ENCODE measurements at places on chromosomes 11 and 22.

DNA sequence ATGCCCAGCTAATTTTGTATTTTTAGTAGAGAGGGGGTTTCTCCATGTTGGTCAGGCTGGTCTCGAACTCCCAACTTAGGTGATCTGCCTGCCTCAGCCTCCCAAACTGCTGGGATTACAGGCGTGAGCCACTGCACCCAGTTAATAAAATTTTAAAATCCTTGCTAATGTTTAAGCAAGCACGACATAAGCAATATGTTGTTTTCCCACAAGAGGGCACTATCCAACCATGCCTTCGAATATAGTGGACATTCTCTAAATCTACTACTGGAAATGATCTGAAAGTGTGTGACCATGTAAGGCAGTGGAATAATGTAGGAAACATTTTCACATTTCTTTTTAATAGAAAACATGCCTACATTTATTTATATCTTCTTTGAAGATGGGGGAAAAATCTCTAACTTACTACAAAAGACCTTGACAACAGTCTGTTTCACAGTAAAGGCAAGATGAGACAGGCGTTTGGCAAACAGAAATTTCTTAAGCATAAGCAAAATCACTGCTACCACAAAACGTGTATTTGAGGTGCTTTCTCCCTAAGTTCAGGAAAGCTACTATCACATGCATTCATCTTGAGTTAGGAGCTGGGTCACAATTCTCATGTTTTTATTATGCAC, 38.2 kb downstream of the PITPNB start:
- DNase-seq: no peak

DNA sequence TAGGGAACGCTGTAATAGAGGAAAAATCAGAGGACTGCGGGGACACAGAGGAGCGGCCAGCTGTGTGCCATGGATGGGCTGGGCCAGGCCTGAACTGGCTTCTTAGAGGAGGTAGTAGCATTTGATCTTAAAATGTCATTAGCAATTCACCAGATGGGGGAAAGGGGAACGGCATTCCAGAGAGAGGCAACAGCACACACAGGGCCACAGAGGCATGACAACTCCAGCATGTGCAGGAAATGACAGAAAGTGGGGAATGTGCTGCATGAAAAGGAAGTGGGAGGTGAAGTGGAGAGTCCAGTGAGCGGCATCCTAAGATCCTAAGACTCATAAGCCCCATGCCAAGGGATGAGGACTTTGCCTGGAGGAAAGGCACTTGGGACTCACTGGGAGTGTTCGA, 69.0 kb downstream of the UBASH3B start:
- no peak for DNase-seq

GRCh38 chr11:88188932-88189253, 13.7 kb upstream of the RAB38 start:
- DNase-seq: no peak

DNA sequence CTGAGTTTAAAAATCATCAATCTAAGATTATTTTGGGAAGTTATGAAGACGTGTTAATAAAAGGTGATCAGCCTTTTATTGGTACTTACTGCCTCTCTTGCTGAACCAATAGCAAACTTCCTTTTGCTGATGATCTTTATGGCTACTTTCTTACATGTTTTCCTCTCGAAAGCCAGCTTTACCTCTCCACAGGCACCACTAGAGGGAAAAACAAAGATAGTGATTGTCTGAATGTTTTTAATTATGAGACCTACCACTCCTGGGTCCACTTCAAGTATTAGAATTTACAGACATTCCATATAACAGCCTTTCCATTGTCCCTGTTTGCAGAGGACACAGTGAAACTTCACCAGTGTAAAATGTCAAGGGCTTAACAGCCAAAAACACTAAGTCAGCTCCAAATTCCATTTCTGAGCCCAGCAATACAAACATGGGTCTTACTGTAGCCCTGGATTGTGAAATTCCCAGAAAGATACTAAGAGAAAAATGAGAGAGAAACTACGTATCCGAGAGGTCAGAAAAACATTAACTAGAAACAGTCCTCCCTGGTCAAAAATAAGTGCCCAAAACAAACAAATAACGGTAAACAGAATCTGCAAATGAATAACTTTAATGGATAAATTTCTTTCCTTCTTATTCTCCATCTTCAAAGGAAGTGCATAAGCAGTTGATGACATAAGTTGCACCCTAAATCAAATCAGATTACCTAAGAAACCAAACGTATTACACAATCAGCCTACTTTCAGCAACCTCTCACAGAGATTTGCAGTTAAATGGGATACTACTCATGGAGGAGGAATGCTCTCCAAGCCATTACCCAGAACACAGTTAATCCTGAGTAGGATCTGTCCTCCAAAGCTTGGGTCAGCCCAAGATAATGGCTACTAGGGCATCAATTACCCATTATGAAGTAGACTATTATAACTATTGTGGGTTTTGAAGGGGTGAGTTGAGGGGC, 29.5 kb downstream of the CHEK2 start:
- DNase-seq: no peak

- DNase-seq: no peak
Observed at GRCh38 chr22:37641561-37641949, 2.1 kb downstream of the SH3BP1 start.

DNA sequence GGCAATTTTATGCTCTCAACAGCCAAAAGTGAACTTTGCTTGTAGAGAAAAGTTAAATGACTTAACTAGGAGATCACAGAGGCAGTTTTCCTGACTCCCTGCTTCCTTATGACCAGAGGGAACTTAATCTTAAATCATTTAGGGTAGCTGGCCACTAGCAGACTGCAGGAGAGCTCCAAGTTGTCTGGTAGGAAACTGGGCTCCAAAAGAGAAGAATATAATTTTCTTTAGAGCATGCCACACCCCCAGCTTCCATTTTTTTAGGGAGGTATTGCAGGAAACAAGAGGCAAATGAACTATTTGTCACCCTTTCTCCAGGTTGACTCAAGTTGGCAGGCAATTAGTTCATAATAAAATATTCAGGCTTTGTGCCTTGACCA, 2.6 kb downstream of the METTL15 start:
- no peak for DNase-seq

GRCh38 chr22:46797355-46797754, 34.9 kb downstream of the TBC1D22A start:
- no peak for DNase-seq
